ENCODE measurements at places on chromosomes 1 and 21.

- DNase-seq: no peak
Measured at GRCh38 chr1:204147406-204148383, 4.1 kb downstream of the ETNK2 start.

DNA sequence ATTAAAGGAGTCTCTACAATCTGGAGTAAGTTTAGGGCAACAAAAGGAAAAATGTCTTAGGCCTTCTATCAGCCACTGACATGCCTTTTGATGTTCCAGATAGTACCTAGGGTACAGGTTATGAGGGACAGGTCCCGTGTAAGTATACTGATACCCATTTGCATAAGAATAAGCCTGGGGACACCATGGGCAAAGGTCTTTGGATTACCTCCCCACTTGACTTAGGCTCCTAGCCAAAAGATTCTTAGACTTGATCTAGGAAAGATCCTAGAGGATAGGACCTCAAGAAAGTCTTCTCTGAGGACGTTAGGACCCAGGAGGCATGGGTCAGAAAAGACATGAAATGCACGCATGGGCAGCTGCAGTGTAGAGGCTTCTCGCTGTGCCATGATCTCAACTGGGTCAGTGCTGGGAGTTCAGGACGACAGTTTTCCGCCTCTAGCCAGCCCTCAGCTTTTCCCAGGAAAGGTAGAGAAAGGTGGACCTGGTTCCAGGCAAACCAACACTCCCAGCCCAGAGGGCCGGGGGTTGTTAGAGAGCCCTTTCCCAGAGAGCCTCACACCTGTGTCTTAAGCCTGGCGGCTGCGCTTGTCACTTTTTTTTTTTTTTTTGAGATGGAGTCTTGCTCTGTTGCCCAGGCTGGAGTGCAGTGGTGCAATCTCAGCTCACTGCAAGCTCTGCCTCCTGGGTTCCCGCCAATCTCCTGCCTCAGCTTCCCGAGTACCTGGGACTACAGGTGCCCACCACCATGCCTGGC, 26.6 kb downstream of the MSTO1 start:
- DNase-seq: no peak

GRCh38 chr1:206933333-206933945, 11.7 kb upstream of the FCMR start:
- peak; percentile 7 for DNase-seq

DNA sequence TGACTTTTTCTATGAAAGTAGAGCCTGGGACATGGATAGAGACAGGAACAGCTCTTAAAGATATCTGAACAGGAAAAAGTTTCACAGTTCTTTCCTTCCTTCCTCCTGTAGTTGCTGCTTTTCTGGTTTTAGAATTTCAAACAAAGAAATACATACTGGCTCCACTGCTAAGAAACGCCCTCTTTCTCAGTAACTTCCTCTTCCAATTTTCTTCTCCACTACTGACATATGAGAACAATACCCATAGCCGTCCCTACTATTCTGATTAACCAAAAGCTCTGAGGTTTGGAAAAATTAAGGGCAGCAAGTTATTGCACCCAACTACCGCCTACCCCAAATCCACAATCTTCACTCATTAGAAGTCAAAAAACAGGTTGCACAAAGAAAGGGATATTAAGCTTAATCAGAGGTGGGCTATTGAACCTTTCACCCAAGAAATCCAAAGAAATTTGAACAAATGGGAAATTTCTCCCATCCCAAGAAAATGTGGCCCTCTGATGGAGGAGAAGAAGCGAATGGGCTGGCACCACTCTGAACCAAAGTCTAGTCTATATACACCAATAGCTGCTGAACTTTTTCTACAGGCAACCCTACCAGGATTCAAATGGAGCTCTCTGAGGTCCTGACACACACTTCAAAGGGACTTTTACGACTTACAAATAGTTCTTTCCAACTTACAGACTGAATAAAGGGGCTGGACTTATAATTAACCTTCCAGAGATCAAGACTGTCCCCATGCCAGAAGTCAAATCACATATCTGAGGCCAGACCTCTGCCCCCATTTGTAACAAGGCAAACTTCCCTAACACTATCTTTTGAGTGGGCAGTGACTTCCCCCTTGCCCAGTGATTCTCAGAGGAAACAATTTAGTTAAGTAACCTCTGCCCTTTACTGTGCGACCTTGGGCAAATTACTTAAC, 1.7 kb downstream of the WASF2 start:
- DNase-seq: no peak

GRCh38 chr1:225849925-225850324, 32.3 kb downstream of the TMEM63A start:
- no peak for DNase-seq

DNA sequence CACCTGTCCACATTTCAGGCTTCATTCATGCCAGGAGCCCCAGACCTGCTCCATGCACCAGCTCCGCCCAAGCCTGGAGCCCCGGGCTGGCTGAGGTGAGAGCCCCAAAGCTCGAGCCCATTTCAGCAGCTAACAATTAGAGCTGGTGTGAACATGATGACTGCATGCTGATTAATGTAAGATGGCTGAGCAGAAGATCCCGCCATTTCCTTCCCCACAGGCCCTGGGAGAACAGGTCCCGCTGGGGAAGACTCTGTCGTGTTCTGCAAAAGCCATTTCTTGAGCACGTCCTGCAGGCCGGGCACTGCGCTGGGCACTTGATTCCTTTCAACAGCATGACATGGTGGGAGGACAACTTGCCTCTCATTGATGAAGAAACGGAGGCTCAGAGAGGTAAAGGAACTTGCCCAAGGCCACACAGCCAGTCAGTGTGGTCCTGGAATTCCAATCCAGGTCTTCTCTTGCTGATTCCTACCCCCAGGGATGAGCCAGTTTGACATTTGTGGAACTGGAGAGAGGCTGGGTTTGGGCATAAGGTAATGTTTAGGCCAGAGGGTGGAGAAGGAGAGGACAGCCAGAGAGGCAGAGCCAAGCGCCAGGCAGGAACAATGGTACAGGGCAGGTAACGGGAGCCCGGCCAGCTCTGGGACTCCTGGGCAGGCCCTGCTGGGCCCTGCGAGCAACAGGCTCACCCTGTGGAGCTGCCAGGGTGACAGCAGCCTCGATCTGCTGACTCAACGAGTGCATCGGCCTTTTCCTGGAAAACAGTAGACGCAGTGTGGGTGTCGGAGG, 28.1 kb upstream of the EPHA2 start:
- DNase-seq: no peak

- DNase-seq: peak; percentile 18
Measured at GRCh38 chr1:228956864-228957263, 221.6 kb downstream of the RHOU start.

DNA sequence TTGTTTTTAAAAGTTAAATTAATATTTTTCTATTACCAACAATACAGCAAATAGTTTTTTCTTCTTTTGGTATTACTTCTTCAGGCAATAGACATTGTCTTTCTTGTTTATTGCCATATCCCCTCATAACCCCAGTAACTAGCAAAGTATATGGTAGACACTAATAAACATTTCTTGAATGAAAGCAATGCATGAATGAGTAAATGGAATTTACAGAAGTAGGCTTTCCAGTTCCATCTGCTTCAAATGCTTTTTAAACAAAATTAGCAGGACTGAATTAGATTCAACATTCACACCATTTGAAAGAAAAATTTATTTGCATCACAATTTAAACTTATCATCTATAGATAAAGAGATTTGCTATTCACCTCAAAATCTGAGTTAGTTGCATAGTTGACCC, 5.6 kb upstream of the DR1 start:
- no peak for DNase-seq

- DNase-seq: no peak
Measured at GRCh38 chr1:39754026-39754570, 15.4 kb downstream of the PPIE start.

DNA sequence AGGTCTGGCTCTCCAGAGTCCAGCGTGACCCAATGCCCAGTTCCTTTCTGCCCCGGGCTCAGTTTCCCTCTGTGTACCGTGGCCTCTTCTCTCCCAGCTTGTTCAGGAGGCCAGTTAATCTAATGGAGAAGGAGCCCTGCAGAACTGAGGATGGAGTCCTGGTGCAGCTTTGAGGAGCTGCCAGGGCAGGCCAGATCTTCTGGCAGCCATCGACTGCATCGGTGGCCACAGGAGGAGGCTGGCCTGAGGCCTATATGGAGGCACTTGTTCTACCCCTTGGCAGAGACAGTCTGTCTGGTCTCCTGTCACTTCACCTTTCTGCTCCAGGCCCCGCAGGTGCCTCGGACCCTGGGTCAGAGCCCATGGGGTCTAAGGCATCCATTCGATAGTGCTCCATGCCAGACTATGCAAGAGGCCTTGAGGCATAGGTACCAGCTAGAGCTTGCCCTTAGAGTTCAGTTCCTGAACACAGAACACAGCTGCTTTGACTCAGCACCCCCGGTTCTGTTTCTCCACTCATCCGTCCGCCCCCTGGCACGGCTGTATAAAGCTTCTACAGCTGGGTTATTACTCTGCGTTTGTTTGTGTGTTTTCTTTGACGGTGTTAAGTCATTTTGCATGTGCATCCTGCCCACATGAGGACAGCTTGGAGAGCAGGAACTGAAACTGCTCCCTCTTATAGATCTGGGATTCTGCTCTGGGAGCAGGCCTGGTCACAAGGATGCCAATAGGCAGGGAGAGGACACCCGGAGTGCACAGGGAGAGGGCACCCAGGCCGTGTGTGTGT, 18.5 kb upstream of the LRRN2 start:
- no peak for DNase-seq

- DNase-seq: peak; percentile 92
Measured at GRCh38 chr1:8004803-8005573, 21.1 kb downstream of the ERRFI1 start.

GRCh38 chr1:6519491-6519934, 28.0 kb upstream of the PLEKHG5 start:
- no peak for DNase-seq

DNA sequence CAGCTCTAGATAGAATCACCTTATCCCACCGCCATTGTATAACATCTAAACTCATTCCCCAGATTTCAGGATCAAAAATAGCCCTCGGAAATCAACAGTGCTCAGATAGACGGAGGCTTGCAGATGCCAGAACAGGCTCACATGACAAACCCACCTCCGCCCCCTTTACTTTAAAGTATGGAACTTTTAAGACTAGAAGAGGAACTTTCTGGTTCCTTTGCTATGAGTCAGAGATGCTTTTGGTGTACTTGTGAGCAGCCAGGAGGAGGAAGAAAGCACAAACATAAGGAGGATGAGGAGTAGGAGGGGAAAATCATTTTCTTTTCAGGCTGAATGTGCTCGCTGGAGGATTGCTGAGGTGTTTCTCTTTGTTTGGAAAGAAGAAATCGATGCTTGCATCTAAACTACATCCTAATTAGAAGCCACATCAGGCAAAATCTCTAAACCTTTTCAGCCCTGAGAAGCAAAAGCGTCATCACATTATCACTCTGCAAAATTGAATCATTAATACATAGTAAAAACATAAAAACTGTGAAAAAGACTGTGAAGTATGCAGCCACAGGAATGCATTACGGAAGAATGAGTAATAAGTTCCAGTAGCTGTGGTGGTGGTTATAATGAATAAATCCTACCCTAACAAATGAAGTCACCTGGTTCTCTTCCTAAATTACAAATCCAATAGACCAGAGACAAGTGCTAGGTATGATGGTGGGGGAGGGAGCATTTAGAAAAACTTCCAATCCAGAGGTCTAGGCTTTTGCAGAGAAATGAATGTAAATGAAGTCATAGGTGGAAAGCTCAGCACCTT, 251.3 kb downstream of the KCNH1 start:
- DNase-seq: peak; percentile 84

DNA sequence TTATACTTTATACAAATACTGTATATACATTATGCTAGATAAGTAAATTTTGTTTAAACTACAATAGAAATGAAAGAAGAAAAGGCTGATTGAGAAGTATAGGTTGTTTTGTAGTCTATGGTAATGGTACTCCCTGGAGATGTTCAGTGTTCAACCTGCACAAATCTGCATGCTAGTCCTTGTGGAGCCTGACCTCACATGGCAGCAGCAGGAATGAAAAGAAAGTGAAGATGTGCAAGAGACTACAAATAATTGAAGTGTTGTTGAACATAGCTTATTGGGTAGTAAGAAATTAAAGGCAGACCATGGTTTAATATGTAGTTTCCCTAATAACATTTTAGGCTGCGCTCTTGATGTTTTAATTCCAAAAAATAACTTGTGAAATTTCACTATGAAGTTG, 201.2 kb downstream of the TGFB2 start:
- peak; percentile 53 for DNase-seq

DNA sequence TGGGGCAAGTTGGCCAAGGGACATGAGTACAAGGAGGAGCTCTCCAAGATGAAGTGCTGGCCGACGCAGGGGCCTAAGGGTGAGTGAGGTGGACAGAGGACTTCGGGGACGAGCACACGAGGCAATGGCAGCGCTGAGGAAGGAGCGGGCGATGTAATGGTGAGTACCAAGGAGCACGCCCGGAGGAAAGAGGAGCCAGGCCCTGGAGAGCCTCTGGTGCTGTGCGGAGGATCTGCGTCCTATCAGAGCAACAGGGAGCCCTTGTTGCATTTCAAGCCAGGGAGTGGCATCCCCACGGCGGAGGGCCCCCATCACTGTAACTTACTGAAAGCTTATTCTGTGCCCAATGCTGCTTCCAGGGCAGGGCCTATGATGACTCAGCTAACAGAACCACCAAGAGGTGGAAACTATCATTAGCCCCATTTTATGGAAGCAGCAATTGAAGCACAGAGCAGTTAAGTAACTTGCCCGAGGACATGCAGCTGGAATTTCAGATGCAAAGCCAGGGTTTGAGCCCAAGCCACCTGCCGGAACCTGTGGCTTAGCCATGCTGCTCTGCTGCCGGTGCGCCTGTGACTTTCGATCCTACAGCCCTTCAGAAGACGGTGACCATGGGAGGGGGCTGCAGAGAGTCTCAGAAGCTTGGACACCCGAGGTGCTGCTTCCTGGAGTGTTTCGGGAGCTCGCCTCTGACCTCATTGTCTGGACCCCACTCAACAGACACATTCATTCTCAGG, 17.6 kb upstream of the AJAP1 start:
- no peak for DNase-seq

DNA sequence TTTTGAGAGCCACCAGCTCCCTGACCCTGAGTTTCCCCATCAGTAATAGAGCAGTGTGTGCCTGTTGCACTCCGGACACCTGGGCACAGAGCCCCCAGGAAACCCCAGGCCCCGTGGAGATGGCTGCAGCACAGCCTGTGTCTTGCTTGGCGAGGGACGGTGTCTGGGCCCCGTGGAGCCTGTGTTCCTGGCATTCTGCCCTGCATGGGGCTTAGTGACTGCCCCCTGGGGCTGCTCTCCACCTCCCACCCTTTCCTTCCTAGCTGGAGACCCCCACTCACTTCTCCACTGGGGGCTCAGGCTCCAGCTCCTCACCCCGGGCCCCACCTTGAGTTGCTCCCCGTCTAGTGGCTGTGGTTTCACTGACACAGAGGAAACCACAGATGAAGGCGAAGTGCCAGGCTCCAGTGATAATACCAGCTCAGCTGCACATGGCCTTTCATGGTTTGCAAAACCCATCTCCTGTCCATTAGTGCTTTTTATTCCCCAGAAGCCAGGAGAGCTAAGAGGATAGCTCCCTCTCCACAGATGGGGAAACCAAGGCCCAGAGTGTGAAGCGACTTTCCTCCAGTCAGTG, 39.4 kb downstream of the DMRTB1 start:
- peak; percentile 58 for DNase-seq

GRCh38 chr1:53090227-53091147, 28.5 kb downstream of the PODN start:
- no peak for DNase-seq

GRCh38 chr1:245313576-245313975, 158.8 kb downstream of the KIF26B start:
- DNase-seq: peak; percentile 47

- DNase-seq: peak; percentile 24
Measured at GRCh38 chr1:60988891-60989290, 93.5 kb upstream of the NFIA start.

- peak; percentile 34 for DNase-seq
Measured at GRCh38 chr1:192730198-192730597, 78.6 kb upstream of the RGS2 start.

- no peak for DNase-seq
Measured at GRCh38 chr1:179187735-179188471, 41.6 kb downstream of the ABL2 start.

All from fibroblast of upper back skin (primary cell).